ENCODE measurements at places on chromosomes 4 and X. TPM values are rescaled to one million over a fixed set of nuclear protein-coding genes. Genes with fewer than 3 reads are reported as not detected.

GRCh38 chr4:74097116-74097515, 1.9 kb downstream of the CXCL2 start:
- no peak for DNase-seq
- no peak overlapping the region for H3K27ac ChIP-seq
- H3K4me3 ChIP-seq: no peak overlapping the region
- no peaks in the 10 kb centered on the region for H3K36me3 ChIP-seq
- peaks cover 76% of the 10 kb centered on the region for H3K27me3 ChIP-seq
- H3K4me1 ChIP-seq: peaks cover 12% of the 10 kb centered on the region

- no peaks in the 10 kb centered on the region for H3K27me3 ChIP-seq
- no peak for DNase-seq
- H3K4me3 ChIP-seq: no peak overlapping the region
- no peaks in the 10 kb centered on the region for H3K4me1 ChIP-seq
- no peaks in the 10 kb centered on the region for H3K36me3 ChIP-seq
These were observed 602.4 kb upstream of the PRKX start for GRCh38 chrX:4315891-4316290.

DNA sequence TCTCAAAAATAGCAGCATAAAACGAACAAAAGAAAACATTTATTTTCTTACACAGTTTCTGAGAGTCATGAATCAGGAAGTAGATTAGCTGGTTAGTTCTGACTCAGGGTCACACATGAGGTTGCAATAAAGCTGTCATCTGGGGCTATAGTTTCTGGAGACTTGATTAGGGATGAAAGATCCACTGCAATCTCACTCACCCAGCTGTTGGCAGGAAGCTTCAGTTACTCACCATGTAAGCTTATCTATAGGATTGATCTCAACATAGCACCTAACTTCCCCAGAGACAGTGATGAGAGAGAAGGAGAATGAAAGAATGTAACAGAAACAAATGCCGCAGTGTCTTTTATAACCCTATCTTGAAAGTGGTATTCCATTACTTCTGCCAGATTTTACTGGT, 435.5 kb downstream of the GABRG1 start:
- DNase-seq: no peak
- no peaks in the 10 kb centered on the region for H3K27me3 ChIP-seq
- H3K36me3 ChIP-seq: no peaks in the 10 kb centered on the region
- no peaks in the 10 kb centered on the region for H3K4me1 ChIP-seq
- no peak overlapping the region for H3K27ac ChIP-seq

DNA sequence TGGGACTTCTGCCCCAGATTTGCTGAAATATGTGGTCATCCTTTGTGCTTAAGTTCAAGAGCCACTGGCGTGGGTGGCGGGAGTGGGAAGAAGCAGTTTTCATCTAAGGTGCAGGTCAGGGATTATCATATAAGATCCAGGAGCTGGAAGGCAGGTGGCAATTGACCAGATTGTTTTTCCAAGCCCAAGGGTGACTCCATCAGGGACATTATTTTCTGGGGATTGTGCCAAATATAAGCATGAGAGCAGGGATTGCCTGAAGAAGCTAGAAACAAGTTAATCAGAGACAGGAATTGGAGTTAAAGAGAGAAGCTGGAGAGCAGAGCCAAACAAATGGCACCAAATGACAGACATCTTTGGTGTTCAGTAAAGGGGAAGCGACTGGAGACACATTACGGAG, 19.4 kb upstream of the SEL1L3 start:
- H3K36me3 ChIP-seq: no peaks in the 10 kb centered on the region
- peaks cover 4% of the 10 kb centered on the region for H3K27me3 ChIP-seq
- H3K4me3 ChIP-seq: no peak overlapping the region
- DNase-seq: no peak

GRCh38 chr4:30989508-30989907, 269.3 kb downstream of the PCDH7 start:
- no peaks in the 10 kb centered on the region for H3K27me3 ChIP-seq
- no peak overlapping the region for H3K4me3 ChIP-seq
- H3K27ac ChIP-seq: no peak overlapping the region
- H3K36me3 ChIP-seq: no peaks in the 10 kb centered on the region

- no peaks in the 10 kb centered on the region for H3K27me3 ChIP-seq
- no peak overlapping the region for H3K4me3 ChIP-seq
- DNase-seq: no peak
- H3K36me3 ChIP-seq: no peaks in the 10 kb centered on the region
These were observed 96.2 kb upstream of the KLHL13 start for GRCh38 chrX:118212817-118213183.

DNA sequence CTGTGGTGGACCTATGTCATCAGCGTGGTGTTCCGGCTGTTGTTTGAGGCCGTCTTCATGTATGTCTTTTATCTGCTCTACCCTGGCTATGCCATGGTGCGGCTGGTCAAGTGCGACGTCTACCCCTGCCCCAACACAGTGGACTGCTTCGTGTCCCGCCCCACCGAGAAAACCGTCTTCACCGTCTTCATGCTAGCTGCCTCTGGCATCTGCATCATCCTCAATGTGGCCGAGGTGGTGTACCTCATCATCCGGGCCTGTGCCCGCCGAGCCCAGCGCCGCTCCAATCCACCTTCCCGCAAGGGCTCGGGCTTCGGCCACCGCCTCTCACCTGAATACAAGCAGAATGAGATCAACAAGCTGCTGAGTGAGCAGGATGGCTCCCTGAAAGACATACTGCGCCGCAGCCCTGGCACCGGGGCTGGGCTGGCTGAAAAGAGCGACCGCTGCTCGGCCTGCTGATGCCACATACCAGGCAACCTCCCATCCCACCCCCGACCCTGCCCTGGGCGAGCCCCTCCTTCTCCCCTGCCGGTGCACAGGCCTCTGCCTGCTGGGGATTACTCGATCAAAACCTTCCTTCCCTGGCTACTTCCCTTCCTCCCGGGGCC, 1.2 kb downstream of the GJB1 start:
- H3K27ac ChIP-seq: no peak overlapping the region
- H3K36me3 ChIP-seq: no peaks in the 10 kb centered on the region
- no peak overlapping the region for H3K4me3 ChIP-seq

GRCh38 chrX:23114241-23114640, 114.5 kb downstream of the DDX53 start:
- H3K27me3 ChIP-seq: no peaks in the 10 kb centered on the region
- H3K4me1 ChIP-seq: no peaks in the 10 kb centered on the region
- H3K4me3 ChIP-seq: no peak overlapping the region
- no peak overlapping the region for H3K27ac ChIP-seq

- H3K4me3 ChIP-seq: no peak overlapping the region
- peaks cover 37% of the 10 kb centered on the region for H3K4me1 ChIP-seq
- H3K27me3 ChIP-seq: no peaks in the 10 kb centered on the region
- H3K27ac ChIP-seq: no peak overlapping the region
- no peak for DNase-seq
These were observed 52.4 kb downstream of the SEPTIN11 start for GRCh38 chr4:77001907-77002306.

- H3K27me3 ChIP-seq: peaks cover 22% of the 10 kb centered on the region
- H3K4me3 ChIP-seq: peak overlapping the region; percentile 88
- peak overlapping the region; percentile 34 for H3K27ac ChIP-seq
These were observed 543 bp downstream of the ELF2 start for GRCh38 chr4:139176302-139177048.

DNA sequence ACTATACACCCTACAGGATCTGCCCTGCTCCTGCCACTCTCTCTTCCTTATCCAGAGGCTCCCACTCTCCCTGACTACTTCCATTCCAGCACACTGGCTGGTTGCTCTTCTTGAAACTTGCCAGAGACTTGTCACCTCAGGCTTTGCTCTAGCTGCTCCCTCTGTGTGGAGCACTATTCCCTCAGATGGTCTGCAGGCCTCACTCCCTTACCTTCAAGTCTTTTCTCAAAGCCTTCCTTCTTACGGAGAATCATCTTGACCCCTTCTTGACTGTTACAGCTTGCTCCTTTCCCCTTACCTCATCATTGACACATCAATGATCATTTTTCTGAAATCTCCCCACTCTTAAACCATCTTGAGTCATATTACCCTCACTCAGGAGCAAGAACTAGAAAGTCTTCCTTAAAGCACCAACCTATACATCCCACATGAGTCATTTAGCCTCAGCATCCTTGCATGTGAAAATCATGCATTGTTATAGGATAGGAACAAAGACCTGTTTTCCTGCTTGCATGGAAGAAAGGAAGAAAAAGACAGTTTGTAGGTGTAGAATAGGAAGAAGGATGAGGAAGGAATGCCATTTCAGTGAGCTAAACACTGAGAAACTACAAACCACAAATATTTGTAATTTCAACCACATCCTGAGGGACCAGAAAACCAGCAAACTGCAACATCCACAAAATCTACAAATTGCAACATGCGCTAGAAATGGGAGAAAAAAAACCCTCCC, 55.7 kb downstream of the ANTXR2 start:
- no peak overlapping the region for H3K4me3 ChIP-seq
- DNase-seq: no peak
- peaks cover 2% of the 10 kb centered on the region for H3K36me3 ChIP-seq
- no peak overlapping the region for H3K27ac ChIP-seq

GRCh38 chr4:6885953-6886557, 23.6 kb upstream of the TBC1D14 start:
- H3K36me3 ChIP-seq: peaks cover 10% of the 10 kb centered on the region
- H3K27me3 ChIP-seq: no peaks in the 10 kb centered on the region
- no peak overlapping the region for H3K4me3 ChIP-seq
- peak overlapping the region; percentile 34 for H3K27ac ChIP-seq
- peaks cover 2% of the 10 kb centered on the region for H3K4me1 ChIP-seq
- no peak for DNase-seq

GRCh38 chrX:19683817-19684216, 168.5 kb upstream of the MAP3K15 start:
- H3K36me3 ChIP-seq: peaks cover 55% of the 10 kb centered on the region
- peaks cover 74% of the 10 kb centered on the region for H3K4me1 ChIP-seq
- peak overlapping the region; percentile 98 for H3K27ac ChIP-seq
- DNase-seq: peak; percentile 39
- peak overlapping the region; percentile 63 for H3K4me3 ChIP-seq

GRCh38 chrX:133414406-133415275, 648 bp downstream of the GPC4 start:
- no peak overlapping the region for H3K27ac ChIP-seq
- peaks cover 62% of the 10 kb centered on the region for H3K27me3 ChIP-seq
- H3K4me1 ChIP-seq: peaks cover 2% of the 10 kb centered on the region

DNA sequence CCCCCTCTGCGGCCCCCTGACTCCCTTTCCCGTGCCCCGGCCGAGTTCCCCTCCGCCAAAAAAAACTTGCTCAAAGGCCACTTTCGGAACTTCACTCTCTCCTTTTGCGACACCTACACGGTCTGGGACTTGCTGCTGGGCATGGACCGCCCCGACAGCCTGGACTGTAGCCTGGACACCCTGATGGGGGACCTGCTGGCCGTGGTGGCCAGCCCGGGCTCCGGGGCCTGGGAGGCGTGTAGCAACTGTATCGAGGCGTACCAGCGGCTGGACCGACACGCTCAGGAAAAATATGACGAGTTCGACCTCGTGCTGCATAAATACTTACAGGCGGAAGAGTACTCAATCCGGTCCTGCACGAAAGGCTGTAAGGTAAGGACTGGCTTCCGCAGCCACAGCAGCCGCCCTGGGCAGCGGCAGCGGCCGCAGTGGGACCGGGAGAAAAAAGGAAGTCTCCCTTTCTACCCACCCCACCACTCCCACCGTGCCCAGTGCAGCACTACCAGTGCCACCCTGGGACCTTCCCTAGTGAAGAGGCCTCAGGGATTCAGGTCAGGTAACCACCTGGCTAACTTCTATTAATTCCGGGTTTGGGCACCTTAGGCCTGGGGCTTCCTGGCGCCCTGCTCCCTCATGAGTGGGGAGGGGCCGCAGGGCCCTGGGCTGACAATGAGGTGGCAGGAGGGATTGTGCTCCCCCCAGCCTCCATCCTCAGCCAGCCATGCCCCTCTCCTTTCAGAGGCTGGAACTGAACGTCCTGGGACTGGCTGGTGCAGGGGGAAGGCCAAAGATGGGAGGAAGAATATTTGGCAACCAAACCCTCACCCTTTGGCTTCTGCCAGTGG, 1.9 kb downstream of the NALF2 start:
- peak overlapping the region; percentile 34 for H3K4me3 ChIP-seq
- no peak for DNase-seq
- no peak overlapping the region for H3K27ac ChIP-seq
- H3K36me3 ChIP-seq: no peaks in the 10 kb centered on the region
- peaks cover 43% of the 10 kb centered on the region for H3K27me3 ChIP-seq

DNA sequence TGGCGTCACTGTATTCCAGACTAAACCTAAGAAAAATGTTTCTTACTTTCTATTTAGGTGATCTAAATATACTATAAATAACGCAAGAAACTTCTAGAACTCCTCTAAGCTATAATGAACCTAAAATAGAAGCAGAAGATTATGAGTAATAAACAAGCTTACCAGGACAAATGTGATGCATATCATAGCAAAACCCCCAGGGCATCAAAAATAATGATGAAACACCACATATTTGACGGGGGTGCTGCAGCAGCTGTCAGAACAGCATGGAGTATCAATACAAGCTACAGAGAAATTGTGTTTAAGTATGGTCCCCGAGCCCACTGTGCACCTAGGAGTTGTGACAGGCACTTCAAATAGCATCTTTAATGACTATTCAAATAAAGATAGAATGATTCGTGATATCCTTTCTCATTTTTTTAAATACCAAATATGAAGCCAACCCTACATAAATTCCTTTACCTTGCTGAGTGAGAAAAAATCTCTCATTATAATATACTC, 337.3 kb downstream of the CENPC start:
- DNase-seq: no peak
- no peaks in the 10 kb centered on the region for H3K36me3 ChIP-seq
- no peaks in the 10 kb centered on the region for H3K27me3 ChIP-seq
- no peak overlapping the region for H3K27ac ChIP-seq
- H3K4me1 ChIP-seq: no peaks in the 10 kb centered on the region

DNA sequence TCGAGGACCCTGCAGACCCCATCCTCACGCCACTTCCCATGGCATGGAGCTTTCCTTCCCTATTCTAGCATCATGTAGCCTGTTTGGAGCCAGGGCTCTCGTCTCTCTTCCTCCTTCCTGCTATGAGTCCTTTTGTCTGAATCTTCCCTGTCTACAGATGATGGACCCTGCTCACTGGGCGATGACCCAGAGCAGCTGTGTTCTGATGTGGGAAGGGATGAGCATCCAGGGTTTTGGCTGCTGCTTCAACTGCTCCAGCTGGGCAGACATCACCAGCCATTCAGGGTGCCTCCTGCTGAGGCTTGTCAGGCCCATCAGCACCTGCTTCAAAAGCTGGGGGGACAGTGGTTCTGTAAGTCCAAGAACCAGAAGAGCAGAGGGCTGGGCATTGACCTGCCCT, 3.2 kb upstream of the CCKAR start:
- H3K4me3 ChIP-seq: no peak overlapping the region
- peaks cover 31% of the 10 kb centered on the region for H3K27me3 ChIP-seq
- no peaks in the 10 kb centered on the region for H3K36me3 ChIP-seq
- no peak overlapping the region for H3K27ac ChIP-seq

PROM1 gene
- total RNA-seq: 0.56 TPM

SPP1 gene
- total RNA-seq: 0.32 TPM

PCDH7 gene
- total RNA-seq: not detected

IL13RA1 gene
- total RNA-seq: 0.47 TPM

P2RY8 gene
- total RNA-seq: 13.3 TPM

ABHD18 gene
- total RNA-seq: 18.6 TPM

PAPSS1 gene
- total RNA-seq: 26.3 TPM

VEGFC gene
- not detected for total RNA-seq

SOD3 gene
- not detected for total RNA-seq

ASB12 gene
- not detected for total RNA-seq

Measured in activated naive CD8-positive, alpha-beta T cell treated with anti-CD3 and anti-CD28 coated beads for 36 hours (primary cell).